ENCODE measurements at places on chromosomes 5 and 9.

- no peak for DNase-seq
Measured at GRCh38 chr5:95939465-95939864, 22.2 kb downstream of the ELL2 start.

- DNase-seq = no peak
Measured at GRCh38 chr9:33835625-33836260, 18.8 kb downstream of the UBE2R2 start.

GRCh38 chr5:116510517-116510916 lies 64.1 kb downstream of the SEMA6A start:
- no peak for DNase-seq

DNA sequence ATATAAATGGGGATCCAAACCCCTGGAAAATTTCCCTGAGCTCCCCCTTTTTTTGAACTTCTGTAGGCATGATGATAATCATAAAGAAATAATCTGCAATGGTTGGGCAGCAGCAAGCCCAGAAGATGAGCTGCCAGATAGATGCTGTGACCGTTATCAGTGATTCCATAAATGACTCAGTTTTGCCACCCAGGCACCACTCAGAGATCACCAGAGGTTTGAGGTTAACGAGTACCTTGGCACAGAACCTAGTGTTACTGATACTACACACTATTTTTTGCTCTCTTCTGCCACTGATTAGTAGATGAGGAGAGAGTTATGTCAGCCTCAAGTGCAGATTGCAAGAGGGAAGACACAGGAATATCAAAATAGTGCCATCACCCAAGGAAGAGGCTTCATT lies 199.3 kb upstream of the PTGER4 start:
- peak; percentile 17 for DNase-seq

- no peak for DNase-seq
Measured at GRCh38 chr9:73640971-73641370, 489.3 kb downstream of the ANXA1 start.

DNA sequence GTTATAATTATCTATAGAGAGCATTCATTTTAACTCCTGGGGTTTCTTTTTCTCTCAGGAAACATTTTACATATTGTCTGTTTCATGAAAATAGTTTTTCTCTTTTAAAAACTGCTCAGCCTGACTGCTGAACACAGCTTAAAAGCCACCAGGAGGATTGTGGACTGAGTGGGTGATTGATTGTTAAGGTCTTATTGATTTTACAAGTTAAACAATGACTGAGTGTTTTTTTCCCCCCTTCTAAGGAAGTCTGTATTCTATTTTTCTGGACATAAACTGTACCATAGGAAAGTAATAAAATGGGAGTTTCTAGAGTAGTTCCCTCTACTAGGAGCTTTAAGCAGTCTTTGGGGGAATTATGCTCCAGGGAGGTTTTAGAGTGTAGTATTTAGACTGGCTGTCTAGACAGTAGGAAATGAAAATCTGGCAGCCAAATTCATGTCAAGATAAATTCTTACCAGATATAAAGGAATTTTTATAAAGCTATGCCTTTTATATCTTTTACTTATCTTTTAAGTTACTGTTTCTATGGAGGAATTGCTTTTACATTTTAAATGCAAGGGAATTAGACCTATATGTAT lies 463.9 kb downstream of the PRR16 start:
- DNase-seq = no peak

DNA sequence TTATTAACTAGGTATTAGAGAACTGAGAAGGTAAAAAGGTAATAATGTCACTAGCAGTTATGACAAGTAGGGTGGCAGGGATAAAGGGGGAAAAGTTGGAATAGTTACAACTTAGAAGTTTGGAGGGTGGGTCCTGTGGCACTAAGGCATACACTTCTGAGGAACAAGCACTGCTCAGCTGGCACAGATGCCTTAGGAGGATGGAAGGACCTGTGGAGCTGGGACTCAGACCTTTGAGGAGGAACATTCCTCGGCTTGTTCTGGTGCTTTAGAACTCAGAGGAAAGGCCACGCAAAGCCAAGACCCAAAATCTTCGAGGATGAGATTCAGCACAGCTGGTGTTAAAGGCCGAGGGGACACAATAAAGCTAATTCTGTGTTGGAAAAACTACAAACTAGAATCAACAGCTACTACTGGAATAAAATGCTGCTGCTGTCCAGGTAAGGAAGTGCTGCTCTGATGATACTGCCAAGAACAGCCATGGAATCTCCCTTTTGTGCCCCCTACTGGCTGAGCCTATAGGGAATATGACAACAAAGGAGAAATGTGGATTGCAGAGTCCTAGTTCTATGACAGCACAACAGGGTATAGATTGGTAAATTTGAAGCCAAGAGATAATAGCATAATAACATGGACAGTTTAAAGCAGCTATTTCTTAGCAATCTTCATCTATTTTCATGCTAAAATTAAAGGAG lies 126.7 kb downstream of the SLC25A46 start:
- DNase-seq = peak; percentile 0

DNA sequence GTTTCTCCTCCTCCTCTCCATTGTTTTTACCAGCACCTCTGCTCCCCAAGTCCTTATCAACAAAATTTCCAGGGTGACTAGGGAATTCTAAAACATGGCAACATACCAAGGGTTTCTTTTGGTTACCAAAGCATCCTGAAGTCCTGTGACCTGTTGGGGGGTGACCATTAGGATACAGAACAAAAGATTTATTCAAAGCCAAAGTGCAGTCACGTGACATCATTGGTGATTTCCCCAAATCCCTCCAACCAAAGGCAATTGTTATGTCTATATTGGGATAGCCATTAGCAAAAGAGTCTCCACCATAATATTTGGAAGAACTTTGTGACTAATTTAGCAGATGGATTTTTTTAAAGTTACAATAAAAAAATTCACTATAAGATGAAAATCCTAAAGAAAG lies 168.4 kb downstream of the TRPM6 start:
- DNase-seq = no peak

DNA sequence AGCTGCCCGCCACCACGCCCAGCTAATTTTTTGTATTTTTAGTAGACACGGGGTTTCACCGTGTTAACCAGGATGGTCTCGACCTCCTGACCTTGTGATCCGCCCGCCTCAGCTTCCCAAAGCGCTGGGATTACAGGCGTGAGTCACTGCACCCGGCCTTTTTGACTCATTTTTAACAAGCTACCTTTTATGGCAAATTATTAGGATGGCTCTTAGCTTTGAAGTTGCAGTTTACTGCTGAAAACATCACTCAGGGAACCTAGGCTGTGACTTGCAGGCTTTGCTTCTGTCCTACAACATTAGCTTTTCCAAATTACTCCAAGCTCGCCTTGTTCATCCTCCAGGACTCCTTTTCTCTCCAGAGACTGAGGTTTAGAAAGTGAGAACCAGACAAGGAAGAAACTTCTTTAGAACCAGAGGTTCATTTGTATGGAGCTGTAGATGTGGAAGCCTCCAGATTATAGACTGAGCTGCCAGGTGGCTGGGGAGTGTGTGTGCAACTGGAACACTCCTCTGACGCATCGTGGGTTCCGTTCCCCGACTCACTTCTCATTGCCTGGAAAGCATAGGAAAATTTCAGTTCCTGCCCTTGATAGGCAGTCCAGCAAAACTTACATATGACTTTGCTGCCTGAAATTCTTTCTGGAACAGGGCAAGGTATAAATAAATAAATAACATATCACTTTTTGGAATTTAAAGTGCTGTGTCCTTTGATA lies 23.8 kb upstream of the SPTAN1 start:
- no peak for DNase-seq

GRCh38 chr9:124769549-124770358 lies 1.4 kb downstream of the NR6A1 start:
- DNase-seq = no peak

DNA sequence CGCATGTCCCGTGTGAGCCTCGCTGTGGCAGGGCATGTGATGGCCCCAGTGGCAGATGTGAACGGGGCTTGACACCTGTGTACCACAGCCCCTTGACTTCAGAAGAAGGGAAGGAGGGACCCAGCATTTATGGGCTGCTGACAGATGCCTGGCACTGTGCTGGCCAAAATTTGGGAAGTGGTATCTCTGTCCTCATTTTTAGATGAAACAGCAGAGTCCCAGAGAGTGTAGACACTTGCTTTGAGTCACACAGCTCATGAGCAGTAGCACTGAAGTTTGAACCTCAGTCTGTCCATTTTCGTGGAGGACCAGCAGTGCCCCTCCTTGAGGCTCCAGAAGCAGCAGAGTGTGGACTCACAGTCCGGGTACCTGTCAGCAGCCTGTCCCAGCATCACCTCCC lies 16.5 kb downstream of the NEK6 start:
- DNase-seq = no peak

DNA sequence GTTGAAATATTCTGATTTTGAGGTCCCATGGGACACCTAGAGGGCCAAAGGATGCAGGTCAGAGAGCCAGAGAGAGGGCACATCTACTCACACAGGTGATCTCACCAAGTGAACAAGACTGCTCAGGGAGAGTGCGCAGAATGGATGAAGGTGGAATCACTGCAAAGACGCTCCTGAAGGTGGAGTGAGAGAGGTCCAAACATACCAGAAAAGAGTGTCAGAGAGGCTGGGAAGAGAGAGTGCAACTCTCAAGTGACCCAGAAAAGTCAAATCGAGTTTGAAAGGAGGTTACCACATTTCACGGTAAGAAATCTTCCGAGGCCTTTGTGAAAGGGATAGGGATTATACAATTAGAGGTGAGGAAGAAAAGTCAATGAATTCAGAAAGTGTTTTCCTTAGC lies 173.4 kb downstream of the EPB41L4A start:
- no peak for DNase-seq

DNA sequence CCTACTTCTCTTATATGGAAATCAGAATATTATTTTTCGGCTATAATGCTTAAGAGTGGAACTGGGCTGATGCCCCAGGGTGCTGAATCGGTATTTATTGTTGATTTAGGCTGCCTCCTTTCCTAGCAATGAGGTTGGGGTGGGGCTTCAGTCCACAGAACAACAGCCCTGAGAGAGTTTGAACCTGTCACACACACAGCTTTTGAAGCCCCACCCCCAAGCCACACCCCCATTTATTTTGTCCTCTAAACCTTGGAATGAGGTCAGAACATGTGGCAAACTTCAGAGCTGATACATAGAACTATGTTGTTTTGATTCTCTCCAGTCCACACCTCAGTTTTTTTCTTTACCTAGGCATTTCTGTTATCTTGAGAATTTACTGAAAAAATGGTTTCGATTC lies 51.7 kb upstream of the CAMK4 start:
- no peak for DNase-seq

DNA sequence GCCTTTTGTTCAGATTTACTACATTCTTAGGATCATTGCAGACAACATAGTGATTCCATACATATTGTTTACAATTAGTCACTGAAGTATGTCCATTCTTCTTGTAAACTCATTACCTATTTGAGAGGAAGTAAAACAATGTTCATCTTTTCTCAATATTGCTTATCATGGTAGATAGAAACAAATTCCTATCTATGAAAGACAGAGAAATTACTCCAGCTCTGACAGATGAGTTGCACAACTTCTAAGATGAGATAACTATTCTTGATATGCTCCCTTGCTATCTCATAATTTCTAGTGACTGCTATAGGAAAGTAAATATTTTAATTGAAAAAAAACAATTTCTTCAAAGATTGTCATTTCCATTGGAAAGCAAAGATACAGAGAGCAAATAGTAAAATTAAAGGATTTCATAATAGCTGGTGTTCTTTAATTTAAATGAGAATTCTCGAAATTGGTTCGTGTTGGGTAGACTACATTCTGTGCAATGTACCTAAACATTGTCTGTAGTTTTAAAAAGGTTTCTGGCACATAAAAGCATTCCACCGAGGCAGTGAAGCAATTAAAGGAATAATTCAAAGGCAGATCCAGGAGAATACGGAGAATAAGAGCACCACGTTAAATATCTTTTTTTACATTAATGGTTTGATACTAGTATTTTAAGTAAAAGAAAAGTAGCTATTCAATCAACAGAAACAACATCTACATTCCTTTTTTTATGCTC lies 1029.1 kb upstream of the ACO1 start:
- DNase-seq = no peak

DNA sequence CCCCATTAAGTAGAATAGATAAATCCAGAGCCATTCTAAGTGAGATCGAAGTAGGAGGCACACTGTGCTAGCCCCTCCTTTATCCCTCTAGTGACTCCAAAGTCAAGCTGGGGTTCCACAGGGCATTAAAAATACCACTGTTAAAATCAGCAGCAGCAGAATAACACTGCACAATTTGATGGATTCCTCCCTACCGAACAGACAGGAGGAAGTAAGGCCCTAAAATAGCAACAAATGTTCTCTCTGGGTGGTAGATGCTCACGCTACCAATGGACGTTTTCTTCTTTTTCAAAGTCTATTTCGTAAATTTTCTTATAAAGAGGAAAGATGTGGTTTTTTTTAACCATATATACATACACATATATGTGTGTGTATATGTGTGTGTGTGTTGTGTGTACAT lies 54.4 kb downstream of the FBXW11 start:
- no peak for DNase-seq

DNA sequence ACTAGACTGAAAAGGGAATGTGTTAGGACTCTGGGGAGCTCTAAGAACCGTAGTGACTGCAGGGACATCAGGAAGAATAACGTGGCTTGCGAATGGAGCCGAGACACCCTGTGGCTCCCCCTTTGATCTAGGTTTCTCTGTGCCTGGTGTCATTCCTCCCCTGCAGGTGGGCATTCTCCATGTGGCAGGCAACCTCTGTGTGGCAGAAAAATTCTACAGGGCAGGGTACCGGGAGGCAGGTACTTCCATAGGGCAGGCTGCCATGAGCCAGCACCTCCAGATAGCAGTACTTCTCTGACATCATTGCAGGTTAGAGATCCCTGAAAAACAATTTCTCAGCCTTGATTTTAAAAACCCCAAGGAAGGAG lies 43.1 kb downstream of the ROPN1L start:
- no peak for DNase-seq

GRCh38 chr5:154761046-154761736 lies 6.0 kb downstream of the LARP1 start:
- DNase-seq = no peak

- no peak for DNase-seq
Measured at GRCh38 chr5:115785381-115786065, 30.9 kb downstream of the CDO1 start.
